ENCODE measurements at places on chromosomes 2 and 18.

- no peak for DNase-seq
Observed at GRCh38 chr2:238521002-238521401, 94.3 kb downstream of the ASB1 start.

GRCh38 chr18:76654577-76654976, 159.5 kb upstream of the ZNF516 start:
- DNase-seq: no peak

GRCh38 chr2:172888714-172889669, 153.3 kb downstream of the RAPGEF4 start:
- no peak for DNase-seq

DNA sequence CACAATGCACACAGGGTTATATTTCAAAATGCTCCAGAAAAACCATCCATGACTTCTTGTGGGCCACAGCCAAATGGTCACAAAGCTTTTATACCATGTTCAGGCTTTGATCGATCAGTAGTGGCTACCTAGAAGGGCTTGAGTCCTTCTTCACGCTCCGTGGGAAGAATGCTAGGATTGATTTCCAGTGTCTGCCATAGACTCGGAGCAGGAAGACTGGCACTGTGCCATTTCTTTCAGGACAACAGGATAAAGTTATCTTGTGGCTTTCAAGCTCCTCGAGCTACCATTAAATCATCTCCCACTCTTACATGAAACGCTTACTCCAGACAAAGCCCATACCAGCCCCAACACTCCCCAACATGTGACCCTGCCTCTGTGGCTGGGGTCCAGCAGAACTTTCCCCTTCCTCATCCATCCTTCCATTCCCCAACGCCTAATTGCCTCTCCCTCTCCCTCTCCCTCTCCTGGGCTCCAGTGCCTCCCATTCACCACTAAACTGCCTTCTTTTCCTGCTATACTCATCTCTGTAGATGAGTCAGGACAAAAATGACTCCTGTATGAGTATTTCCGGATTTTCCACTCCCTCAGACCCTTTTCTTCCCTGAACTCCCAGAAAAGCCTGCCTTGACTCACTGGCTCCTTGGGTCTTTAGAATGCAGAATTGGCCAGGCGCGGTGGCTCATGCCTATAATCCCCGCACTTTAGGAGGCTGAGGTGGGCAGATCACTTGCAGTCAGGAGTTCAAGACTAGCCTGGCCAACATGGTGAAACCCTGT, 40.9 kb downstream of the ADD2 start:
- DNase-seq: no peak

GRCh38 chr18:56501896-56502295, 136.5 kb downstream of the TXNL1 start:
- DNase-seq: no peak

DNA sequence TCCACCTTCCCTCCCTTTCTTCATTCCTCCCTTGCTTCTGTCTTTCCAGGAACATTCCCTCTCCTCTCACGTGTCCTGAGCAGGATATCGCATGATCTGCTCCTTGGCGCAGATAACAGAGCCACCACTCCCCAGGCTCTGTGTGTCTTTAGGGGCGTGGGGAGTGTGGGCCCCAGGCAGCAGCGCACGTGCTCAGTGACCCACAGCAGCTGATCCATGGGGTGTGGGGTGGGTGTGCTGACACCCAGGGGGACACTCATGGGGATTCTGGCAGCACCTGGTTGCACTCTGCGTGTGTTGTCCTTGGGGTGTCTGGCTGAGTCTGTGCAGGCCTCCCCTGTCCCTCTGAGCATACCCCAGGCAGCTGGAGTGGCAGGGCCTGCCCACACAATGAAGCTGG, 9.9 kb upstream of the FOSL2 start:
- no peak for DNase-seq

DNA sequence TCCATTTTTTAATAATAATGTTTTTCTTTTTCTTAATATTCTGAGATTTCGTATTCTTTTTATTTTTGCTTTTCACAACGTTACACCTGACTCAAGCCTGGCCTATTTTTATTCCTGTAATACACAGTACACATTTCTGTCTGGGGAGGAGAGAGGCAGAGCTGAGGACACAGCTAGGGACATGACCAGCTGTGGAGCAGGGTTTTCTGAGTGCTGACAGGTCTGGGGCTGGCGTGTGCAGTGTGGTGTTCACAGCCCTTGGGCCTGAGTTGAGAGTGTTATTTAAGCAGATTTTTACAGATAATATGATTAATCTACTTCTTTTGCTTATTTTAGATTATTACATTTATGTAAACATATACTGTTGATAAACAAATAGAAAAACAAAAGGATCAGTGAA, 55.9 kb downstream of the ZAP70 start:
- no peak for DNase-seq

DNA sequence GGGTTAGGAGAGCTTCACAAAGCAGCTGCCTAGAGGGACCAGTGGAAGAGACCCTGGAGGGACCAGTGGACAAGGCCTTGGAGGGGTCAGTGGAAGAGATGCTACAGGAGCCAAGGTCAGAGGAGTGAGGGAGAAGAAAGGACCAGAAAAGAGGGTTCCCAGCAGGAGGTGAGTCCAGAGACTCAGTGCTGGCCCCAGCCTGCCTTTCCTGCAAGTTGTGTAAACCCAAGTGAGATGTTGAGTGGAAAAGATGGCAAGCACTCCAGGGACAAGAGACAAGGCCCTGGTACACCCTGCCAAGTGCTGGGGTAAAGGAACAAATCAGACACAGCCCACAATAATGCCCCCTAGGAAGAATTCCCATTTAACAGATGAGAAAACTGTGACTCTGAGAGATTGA, 94.4 kb downstream of the TTC32 start:
- DNase-seq: no peak

DNA sequence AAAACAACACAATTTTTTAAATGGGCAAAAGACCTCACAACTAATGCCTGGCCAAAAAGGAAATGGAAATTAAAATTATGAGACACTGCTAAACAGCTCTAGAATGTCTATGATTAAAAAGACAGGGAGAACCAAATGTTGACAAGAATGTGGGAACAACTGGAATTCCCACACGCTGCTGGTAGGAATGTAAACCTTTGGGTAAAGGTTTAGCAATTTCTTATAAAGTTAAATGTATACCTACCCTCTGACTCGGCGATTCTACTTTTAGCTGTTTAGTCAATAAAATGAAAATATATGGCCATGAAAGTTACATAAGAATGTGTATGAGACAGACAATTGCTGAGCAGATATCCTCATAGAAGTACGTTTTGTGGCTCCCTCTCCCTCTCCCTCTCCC, 60.9 kb downstream of the ATF2 start:
- no peak for DNase-seq

- DNase-seq: no peak
Observed at GRCh38 chr2:146661473-146662096, 1183.2 kb upstream of the ACVR2A start.

- DNase-seq: no peak
Observed at GRCh38 chr2:73908689-73909652, 16.2 kb downstream of the ACTG2 start.

Measured in hippocampal formation (tissue), 2 donors.